ENCODE measurements at places on chromosomes 7 and 10.

DNA sequence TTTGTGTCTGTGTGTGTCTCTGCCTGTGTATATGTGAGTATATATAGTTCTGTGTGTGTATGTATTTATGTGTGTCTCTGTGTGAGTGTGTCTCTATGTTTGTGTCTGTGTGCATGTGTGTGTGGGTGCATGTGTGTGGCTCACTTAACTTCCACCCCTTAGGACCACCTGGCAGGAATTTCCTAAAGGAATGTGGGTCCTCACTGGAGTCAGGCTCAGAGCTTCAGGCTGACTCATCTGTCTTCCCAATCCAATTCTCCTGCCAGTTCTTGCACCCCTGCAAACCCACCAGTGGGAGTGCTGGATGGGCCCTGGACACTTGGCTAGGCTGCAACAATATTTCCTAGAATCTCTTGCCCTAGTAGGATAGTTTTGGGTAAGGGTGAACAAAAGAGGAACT, 70.2 kb upstream of the GRB10 start:
- no peak for DNase-seq

DNA sequence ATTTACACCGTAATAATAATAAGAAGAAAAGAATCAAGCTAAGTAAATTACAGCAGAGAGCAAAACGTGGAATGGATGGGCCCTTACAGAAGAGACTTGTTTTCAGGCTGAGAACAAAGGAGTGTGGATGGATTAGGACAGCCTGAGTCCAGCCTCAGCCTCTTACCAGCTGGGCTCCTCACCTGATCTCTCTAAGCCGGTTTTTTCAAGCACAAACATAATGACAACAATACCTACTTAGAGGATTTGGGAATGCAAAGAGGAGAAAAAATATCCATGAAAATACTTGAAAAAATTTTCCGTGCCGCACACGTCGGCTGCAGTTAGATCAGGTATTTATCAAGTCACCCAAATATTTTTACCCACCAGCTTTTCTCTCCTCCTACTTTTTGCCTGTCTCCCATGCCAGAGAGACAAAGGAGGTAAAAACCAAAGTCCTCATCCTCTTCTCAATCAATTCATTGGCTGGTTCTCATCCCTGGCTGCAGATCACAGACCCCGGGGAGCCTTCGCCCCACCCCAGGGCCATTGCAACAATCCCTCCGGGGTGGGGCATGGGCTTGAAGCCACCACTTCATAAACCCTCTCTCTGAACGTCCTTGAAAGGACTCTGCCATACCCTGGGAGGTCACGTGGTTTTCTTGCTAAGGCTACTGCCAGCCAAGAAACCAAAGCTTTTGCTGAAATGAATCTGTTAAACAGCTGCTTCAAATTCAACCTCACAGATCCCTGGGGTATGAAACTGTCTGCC, 29.7 kb upstream of the GTF2I start:
- DNase-seq: no peak

DNA sequence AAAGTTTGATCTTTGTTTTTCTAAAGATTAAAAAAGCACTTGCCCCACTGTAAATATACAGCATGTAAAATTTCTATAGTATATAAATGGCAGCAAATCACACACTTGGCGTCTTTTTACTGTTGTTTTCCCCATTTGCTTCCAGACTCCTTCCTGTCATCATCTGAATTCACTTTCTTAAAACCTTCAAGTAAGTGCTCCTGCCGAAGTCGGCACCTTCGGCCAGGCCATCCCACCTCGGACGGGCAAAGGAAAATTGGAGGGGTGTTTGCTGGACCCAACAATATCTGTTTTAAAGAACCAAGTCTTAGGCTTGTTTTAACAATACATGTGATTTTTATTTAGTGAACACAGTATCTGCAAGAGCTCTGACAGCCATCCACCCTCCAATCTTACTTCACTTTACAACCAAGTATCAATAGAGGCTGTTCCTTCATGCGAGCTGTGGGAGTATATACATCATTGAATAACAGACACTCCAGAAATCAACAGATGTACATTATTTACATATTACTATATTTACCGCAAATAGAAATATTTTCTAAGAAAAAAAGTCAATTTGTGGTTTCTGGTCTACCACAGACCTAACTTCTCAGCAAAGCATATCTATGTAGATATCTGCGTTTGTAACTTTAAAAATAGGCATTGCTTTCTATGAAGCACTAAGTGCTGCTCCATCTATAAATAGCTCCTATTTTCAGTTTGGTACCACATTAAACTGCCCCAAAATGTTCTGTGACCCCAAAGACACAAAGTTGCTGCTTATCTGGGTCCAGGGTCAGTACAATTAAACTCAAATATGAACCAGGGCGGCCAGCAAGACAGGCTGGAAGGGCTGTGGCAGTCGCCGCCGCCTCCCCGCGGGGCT, 110.7 kb downstream of the CYTH3 start:
- no peak for DNase-seq

DNA sequence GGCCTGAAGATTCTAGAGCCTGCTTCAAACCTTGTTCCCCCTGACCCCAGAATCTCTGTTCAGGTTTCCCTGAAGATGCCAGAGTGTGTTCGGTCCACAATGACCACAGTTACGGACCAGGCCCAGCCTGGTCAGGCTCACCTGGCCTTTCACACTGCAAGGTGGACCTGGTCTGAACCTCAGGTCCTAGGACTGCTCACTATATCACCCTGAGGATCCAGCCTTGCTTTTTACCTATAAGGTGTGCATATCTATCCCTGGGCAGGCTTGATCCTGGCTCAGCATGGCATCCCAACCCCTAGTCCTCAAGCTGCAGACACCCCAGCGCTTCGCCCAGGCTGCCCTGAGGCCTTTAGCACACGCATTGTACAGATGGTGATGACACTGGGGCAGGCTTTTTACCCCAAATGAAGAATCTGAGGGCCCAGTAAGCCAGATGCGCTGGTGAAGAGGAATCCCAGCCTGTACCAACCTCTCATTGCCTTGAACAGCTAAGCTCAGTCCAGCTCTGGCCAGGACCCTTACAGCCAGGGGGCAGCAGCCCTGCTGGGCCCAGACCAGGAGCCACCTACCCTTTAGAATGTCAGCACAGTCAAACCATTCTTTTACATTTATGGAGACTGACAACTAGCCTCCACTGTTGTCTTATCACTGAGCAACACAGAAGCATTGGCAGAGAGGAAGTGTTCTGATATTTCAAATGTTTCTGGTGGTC, 28.0 kb downstream of the MAT1A start:
- DNase-seq: no peak

DNA sequence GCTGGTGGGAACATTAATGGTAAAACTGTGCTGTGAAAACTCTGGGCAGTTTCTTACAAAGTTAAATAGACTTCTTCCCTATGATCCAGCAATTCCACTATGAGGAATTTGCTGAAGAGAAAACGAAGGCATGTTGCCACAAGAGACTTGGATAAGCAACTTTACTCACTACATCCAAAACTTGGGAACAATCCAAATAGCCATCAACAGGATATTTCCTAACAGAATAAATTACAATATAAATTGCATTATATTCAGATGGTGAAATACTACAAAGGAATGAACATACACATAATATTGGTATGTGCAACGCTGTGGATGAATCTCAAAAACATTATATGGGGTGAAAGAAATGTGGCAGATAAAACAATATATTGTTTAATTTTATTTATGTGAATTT, 21.4 kb upstream of the MKI67 start:
- DNase-seq: no peak

DNA sequence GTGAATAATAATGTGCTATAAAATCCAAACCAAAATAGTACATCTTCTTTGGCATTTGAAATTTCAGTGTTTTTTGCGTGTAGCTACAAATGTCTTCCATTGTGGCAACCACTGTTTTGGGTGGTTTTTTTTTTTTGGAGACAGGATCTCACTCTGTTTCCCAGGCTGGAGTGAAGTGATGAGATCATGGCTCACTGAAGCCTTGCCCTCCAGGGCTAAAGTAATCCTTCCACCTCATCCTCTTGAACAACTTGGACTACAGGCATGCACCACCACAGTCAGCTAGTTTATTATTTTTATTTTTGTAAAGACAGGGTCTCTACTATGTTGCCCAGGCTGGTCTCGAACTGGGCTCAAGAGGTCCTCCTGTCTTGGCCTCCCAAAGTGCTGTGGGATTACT, 455.1 kb downstream of the AUTS2 start:
- DNase-seq: no peak

DNA sequence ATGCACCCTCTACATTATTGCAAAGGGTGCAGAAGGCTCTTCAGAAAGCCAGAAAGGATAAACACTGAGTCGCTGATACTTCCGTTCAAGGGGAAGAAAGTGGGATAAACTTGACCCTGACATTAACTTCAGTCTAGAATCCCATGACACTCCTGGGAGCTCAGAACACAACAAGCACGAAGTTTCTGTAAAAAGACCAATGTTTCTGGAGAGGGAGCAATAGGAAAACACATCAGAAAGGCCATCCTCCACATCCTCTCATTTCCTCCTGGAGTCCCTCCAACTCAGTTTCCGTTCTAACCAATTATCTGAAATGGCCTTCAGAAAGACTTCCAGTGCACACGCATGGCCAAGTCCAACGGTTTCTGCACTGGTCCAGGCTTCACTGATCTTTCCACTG, 113.5 kb downstream of the SORBS1 start:
- DNase-seq: no peak

DNA sequence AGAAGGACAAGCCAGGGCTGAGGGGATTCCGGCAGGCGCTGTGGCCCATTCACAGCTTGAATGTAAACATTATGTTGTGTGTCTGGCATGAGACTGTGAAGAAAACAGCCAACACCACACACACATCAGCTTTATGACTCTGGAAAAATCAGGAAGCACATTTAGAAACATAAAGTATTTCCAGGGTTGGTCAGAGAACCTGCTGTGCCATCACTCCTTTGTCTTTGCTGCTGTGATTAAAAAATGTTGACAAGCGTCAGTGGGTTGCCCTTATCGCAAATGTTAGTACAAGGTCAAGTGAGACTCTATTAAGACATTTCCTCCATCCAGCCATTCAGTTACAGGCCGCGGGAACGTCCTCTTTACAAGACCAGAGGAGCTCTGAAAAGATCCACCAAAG, 95.4 kb downstream of the TAX1BP1 start:
- no peak for DNase-seq

DNA sequence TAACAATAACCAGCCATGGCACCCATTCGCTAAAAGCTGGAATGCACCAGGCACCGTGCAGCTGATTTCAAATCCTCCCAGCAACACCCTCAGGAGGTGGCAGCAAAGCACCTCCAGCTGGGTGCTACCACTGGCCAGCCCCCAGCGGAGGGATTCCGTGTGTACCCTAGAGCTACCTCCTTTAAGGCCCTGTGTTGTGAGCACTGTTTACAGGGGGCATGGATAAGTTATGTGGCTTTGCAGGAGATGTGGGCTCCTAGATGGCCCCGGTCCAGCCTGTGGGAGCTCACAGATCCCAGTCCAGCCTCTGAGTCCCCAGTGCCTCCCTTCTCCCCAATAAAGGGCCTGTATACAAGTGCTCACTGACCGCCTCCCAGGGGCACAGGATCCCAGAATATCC, 27.1 kb downstream of the TNRC18 start:
- peak; percentile 64 for DNase-seq

DNA sequence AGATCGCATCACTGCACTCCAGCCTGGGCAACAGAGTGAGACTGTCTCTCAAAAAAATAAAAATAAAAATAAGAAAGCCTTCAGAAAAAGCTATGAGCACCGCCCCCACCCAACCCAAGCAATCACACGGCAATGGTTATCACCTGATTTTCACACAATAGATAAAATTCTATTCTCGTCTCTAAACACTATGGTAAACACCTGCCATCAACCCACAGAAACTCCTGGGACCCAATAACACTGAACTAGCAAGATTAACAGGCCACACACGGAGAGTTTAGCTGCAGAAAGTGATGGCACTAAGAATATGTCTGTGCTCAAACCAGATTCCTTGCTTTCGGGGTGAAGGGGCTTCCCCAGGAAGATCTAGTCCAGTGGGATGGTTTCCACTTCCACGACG, 173.8 kb downstream of the DIP2C start:
- DNase-seq: no peak

DNA sequence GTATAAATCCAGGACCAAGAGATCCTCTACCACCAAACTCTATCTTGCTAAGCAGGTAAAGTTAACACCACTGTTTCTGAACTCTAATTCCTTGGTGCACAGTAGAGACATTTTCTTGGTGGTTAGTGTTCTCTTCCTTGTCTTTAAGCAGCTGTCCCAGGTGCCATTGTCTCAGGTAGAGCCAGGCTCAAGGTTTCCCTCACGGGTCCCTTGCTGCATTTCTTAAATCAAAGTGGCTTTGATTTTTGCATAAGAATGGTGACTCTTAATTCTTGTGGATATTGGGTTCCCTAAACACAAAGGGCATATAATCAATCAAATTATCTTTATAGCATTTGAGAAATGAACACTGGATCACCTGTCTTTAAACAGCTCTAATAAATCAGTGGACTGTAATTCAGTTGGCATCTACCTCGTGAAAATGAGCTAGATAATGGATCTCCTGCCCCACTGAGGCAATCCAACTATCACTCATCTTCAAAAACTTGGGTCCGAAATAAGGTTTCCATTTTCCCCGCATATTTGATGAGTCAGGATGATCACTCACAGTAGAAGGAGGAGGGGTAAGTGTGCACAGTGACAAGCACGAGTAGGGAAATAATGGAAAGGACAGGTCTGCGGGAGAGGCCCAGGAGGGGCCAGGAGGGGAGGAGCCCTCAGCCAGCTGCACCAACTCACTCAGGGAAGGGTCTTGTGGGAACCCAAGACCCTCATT, 2.4 kb downstream of the ABCC2 start:
- DNase-seq: no peak

GRCh38 chr7:146291900-146292299, 175.3 kb downstream of the CNTNAP2 start:
- DNase-seq: no peak

DNA sequence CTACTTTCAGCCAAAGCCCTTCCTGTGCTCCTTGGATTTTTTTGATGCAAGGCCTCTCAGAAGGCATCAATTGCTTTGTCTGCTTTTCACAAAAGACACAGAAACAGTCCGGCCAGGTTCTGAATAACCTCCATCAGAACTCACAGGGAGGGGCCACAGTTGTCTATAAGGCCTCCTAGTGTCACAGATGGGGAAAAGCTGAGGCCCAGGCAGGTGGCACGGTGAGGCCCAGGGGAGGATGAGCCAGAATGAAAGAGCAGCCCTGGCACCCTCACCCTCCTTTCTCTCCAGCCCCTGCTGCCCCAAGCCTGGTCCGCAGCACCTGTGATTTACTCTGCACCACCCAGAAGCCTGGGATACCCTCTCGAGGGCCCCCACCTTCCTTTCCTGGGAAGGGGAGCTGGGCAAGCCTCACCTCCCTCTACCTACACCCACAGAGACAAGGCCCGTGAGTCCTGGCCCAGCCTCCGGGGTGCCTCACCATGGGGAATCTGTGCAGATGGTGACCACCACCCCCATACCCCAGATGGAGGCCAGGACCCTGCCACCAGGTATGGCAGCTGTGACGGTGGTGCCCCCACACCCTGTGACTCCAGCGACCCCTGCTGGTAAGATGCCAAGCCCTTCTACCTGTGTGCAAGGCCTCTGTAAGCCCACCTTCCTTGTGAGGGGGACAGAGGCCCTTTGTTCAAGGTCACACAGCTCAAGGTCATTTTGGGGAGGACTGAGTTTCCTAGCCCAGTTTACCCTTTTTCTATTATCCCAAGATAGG, 26.2 kb upstream of the ZNF467 start:
- DNase-seq: peak; percentile 68

GRCh38 chr7:151832656-151833055, 44.3 kb downstream of the PRKAG2 start:
- DNase-seq: no peak
